Hippocampal formation (tissue), 2 donors: ENCODE measurements at places on chromosomes 1 and 21.

DNA sequence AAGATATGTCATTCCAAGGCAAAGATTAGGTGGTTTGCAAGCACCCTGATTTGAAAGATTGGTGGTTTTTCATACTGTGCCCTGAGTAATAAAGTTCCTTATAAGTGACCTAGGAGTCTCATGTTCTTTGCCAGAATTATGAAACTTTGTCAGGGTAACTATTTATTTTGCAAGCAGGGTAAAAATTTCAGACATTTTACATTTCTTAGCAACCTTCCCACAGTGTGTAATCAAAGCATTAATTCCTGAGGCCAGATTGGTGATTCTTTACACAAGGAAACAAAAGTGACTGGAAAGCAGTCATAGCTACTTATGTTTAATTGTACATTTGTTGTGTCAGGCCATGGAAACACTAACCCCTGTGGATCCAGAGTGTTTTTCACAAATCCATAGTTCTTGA, 998.0 kb upstream of the B3GALT2 start:
- no peak for DNase-seq

GRCh38 chr1:228062085-228062791, 20.3 kb upstream of the ARF1 start:
- no peak for DNase-seq

- DNase-seq, result no peak
Observed at GRCh38 chr1:15584489-15585363, at the start of gene AGMAT. TSS of gene AGMAT (minus strand) at chr1:15585051. CDS start at chr1:15584967, 84 bp downstream.

GRCh38 chr1:149917571-149918144, at the start of gene SV2A:
TSS of gene SV2A (minus strand) at chr1:149917844. CDS start at chr1:149913840, 4,004 bp downstream.
- DNase-seq, result peak; percentile 64

- DNase-seq, result no peak
Observed at GRCh38 chr1:30934613-30935012, 26.1 kb upstream of the SDC3 start.

DNA sequence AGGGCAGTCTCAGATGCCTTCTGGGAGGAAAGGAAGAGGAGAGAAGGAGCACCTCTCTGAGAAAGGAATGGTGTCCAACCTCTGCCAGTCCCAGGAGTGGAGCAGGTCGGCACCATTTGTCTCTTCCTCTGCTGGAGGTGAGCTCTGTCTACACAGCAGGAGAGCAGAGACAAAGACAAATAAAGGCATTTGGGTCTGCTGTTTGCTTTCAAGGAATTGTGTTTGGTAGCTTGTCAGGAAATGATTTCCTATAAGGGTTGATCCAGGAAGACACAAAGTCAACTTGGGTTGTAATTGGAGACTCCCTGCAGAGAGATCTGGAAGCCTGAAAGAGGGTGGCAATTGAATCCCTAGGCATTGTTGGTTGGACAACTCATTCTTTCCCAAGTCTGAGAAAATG, 34.5 kb upstream of the PLXNA2 start:
- no peak for DNase-seq

GRCh38 chr1:30881319-30882181, 27.0 kb downstream of the SDC3 start:
- no peak for DNase-seq

DNA sequence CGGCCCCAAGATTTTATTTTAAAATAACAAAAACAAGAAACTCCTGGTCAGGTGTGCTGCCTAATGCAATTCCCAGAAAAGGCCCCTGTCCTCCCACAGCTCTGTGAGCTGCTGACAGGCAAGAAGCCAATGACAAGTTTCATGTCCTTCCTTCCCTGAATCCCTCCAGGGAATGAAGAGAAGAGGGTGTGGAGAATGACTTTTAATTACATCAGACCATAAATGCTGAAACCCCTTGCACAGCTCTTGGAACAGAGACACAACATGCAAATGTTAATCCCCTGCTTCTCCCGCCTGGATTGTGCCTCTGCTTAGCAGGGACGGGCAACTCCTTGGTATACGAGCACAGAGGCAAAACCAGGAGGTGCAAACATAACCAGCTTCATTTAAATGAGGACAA, 228.1 kb upstream of the CAMK1G start:
- DNase-seq, result no peak

GRCh38 chr1:28466226-28466778, 39.5 kb upstream of the RCC1 start:
- no peak for DNase-seq

- no peak for DNase-seq
Observed at GRCh38 chr1:1974834-1975233, 28.8 kb downstream of the CFAP74 start.

DNA sequence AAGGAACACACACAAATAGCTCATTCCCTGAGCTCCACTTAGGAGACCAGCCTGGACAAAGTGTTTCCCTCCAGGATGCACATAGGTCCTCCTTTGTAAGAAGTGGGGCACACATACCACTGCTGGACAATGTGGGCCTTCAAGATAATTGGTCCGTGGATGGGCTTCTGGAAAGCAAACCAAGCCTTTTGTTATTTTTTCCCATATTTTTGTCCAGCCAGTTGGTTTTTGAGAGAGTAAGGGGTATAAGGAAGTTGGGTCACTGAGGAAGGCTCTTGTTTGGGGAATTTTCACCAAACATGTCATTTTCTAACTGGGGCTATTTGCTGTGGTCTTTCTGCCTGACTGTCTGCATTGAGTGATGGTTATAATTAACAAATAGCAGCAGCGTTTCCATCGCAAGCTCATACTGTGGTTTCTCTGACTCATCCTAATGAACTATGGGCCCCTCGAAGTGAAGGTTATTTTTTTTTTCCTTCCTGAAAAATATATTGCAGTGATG, 306.3 kb upstream of the DUSP10 start:
- no peak for DNase-seq

GRCh38 chr1:30719406-30720270, 3.7 kb downstream of the MATN1 start:
- DNase-seq, result no peak

DNA sequence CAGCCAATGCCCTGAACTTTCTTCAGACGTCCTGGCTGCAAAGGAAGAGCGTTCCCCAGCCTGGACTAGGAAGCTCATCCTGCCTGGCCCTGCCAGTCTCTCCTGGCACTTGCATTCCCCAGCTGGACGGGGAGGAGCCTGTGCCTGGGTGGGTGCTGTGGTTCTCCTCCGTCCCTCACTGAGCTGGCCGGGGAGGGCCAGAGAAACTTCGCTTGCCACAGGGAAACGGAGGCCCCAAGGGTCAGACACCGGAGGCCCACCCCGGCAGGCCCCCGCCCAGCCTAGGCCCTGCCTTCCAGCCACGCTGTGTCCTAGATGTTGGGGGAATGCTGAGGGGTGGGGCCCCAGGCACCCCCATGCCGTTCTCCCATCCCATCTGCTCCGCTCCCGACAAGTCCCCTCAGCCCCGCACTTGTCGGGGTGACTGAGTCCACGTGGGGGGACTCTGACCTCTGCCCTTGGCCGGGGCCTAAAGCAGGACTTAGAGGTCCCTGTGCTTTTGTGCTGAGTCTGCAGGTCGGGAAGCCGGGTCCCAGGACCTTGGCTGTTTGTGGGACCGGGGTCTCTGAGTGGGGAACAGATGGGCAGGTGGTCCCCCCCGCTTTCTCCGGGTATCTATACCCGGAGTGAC, 4.8 kb downstream of the FTCD start:
- DNase-seq, result no peak

DNA sequence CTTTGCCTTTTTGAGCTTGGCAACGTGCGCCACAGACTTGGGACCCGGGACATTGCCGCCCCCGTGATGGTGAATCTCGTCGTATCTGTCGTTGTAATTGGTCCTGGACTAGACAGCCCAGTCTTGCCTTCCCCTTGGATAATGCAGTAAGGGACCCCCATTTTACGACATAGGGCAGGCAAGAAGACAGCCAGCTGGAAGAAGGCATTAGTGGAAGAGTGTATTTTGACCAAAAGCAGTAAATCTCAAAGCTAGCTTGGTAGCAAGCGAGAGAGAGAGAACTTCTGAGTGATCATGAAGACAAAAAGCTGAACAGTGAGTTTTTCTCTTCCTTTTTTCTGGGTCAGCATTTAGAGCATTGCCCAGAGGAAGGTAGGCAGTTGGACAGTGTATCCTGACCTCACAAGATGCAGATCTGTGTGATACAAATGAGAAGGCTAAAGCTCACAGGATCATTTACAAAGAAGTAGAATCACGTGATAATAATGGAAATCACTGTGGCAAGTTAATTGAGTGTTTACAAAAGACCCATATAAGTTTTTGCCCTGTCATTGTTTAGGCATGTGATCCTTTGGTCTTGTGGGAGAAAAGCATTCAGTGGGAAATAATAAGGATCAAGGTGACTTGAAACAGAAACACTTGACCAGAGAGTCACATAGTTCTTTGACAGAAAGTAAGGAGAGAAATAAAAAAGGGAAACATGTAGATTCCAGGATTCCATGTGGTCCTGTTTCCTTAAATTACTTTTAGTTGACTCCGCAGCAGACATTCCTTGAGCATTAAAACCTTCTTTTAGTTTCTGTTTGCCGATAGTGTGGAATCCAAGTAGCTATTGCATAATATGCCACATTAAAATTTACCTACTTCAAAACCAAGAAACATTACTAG, 66.3 kb downstream of the CNST start:
- no peak for DNase-seq

- DNase-seq, result no peak
Observed at GRCh38 chr1:145985502-145986439, 10.6 kb downstream of the TXNIP start.

DNA sequence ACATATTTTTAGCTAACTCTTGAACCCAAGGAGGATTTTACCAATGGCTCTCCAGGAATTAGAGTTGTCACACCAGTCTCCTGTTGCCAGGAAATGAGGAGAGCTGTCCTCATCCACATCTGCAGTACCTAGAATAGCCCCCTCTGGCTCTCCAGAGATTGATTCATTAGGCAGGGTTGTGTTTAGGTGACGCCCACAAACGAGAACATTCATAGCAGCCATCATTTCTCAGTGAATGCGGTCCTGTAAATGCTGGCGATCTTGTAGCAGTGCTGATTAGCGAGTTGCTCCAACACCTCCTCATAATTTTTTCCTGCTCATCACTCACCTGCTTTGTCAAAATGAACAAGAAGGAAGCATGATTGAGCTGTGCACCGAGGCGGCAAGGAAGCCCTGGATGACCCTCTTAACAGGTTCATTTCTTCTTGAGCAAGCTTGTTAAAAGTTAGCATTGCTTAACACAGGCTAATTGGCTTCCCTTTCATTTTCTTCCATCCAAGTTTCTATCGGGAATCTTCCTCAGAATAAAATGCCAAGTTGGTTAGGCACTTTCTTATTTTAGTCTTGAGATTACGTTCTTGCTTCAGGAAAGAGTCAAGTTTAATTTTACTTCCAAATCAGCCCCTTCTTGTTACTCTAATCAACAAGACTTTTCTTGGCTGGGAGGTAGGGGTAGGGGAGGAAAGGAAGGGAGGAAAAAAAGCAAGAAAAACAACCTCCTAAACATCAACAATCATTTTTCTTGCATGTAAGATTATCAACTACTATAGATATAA, 16.5 kb upstream of the KLHDC8A start:
- no peak for DNase-seq

- no peak for DNase-seq
Observed at GRCh38 chr1:180231936-180232335, 1.9 kb downstream of the LHX4 start.

- DNase-seq, result no peak
Observed at GRCh38 chr1:234893725-234894630, 234.7 kb downstream of the TOMM20 start.

GRCh38 chr1:33111965-33112364, 31.0 kb downstream of the AZIN2 start:
- no peak for DNase-seq

- DNase-seq, result no peak
Observed at GRCh38 chr1:71583756-71584155, 502.9 kb upstream of the ZRANB2 start.

GRCh38 chr1:22318279-22318981, 133.2 kb upstream of the ZBTB40 start:
- no peak for DNase-seq

DNA sequence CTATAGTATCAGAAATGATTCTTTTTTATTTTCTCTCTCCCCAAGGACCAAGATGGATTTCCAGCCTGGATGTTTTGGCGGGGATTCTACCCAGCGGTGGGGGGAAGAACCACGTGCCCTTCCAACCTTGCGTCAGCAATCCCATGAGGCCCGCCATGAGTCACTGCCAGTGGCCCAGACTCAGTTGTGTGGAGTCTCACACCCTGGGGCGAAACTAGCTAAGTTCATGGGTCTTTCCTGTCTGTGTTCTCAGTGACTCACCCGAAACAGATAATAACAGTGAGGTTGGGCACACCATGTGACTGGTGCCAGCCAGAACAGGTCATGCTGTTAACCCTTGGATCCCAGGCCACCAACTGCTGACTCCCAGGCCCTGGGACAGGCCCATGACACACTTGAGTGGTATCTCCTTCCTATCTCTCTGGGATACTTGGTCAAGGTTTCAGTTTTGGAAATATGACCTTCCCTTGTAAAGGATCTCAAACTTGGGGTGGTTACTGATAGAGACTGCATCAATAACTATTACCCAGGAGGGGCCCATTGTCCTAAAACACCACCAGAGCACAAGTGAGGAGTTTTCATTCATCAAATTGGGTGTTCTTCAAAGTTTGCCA, 98.0 kb upstream of the DUSP10 start:
- DNase-seq, result no peak

GRCh38 chr21:10463156-10463555, 58.2 kb upstream of the TPTE start:
- DNase-seq, result no peak

GRCh38 chr1:24713736-24714135, 31.5 kb upstream of the CLIC4 start:
- DNase-seq, result no peak

DNA sequence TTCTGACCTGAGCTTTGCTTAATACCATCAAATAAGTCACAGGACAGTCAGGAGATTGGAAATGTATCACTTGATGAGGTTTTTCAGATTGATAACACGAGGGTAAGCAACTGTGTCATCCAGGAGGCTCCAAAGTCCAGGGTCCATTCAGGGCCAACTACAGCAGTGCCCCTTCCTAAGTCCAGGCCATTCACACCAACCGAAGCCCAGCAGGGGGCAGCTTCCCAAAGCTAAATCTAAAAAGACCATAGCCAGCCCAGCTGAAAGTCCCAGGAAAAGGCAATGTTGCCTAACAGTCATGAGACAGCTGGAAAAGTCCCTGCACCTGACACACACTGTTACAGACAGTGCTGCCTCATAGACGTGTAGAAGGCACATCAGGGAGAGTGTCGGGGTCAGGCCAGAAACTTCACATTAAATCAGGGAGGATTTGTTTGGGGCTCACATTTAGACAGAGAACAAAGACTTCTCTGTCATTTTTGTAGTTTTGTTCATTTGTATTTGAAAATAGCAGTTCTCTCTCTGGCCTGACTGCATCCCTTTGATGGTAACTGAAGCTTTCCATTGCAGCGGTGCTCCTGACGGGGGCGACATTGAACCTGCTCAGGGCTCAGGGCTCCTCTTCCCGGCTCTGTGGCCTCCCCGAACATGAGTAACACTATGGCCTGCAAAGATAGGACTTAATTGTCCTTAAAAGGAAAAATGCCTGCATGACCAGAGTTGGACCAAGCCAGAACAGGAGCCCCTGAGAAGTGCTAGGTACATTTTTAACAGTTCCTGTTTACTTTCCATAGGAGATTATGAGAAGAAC, 200.4 kb downstream of the NRIP1 start:
- DNase-seq, result peak; percentile 76

GRCh38 chr1:119882132-119883049, 13.9 kb downstream of the ADAM30 start:
- DNase-seq, result no peak
